SJCRH30 (cell line): ENCODE measurements at places on chromosomes 7 and 10. TPM values are rescaled to one million over a fixed set of nuclear protein-coding genes. Genes with fewer than 3 reads are reported as not detected.

GRCh38 chr7:140688341-140688740 is 8.2 kb upstream of the NDUFB2 start:
- peaks cover 9% of the 10 kb centered on the region for H3K4me1 ChIP-seq
- H3K27me3 ChIP-seq, result no peaks in the 10 kb centered on the region
- no peaks in the 10 kb centered on the region for H3K36me3 ChIP-seq
- no peak for DNase-seq
- no peak overlapping the region for H3K4me3 ChIP-seq
- H3K27ac ChIP-seq, result no peak overlapping the region

DNA sequence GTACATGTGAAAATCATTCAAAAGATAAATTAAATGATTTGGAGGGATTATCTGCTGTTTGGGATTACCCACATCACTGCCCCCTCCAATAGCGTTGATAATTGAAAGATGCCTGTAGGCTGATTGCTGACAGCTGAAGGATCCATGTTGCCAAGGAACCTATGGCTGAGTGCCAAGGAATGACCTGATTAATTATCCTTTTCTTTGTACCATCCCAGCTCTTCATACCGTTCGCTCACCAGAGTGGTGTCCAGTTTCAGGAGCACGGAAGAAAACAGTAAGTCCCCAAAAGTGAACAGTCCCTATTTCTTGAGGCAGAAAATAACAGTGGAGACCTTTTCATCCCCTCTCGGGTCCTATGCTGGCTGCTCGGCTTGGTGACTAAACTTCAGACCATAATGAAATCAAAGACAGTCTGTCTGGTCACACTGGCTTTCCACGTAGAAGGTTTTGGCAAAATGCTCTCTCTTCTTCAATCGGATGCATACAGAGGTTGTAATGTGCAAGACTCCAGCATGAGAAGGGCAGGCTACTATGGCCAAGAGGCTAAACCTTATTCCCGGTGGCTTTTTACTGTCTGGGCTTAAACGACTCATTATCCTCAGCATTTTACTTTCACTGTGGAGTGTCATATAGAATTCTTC is 108.8 kb downstream of the SPAG6 start:
- H3K27ac ChIP-seq, result peak overlapping the region; percentile 88
- peak; percentile 97 for DNase-seq

DNA sequence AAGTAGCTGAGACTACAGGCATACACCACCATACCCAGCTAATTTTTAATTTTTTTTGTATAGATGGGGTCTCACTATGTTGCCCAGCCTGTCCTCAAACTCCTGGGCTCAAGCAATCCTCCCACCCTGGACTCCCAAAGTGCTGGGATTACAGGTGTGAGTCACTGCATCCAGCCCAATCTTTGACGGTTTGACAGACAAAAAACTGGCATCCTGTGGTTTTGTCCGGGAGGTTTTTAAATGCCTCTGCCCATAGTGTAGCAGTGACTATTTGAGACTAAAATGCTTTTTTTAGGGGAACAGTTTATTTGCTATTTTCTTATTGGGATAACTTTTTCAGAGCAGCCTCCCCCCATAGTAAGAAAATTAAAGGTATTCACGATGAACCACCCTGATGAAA is 523.7 kb upstream of the GALNT17 start:
- H3K4me3 ChIP-seq, result no peak overlapping the region
- no peaks in the 10 kb centered on the region for H3K27me3 ChIP-seq
- no peaks in the 10 kb centered on the region for H3K36me3 ChIP-seq
- H3K27ac ChIP-seq, result no peak overlapping the region
- H3K4me1 ChIP-seq, result no peaks in the 10 kb centered on the region

- DNase-seq, result no peak
- no peaks in the 10 kb centered on the region for H3K27me3 ChIP-seq
- peaks cover 7% of the 10 kb centered on the region; the same call in 1 of the 2 replicates for H3K4me1 ChIP-seq
- H3K4me3 ChIP-seq, result no peak overlapping the region
- no peak overlapping the region for H3K27ac ChIP-seq
Measured at GRCh38 chr10:114486938-114487814, 82.9 kb upstream of the AFAP1L2 start.

DNA sequence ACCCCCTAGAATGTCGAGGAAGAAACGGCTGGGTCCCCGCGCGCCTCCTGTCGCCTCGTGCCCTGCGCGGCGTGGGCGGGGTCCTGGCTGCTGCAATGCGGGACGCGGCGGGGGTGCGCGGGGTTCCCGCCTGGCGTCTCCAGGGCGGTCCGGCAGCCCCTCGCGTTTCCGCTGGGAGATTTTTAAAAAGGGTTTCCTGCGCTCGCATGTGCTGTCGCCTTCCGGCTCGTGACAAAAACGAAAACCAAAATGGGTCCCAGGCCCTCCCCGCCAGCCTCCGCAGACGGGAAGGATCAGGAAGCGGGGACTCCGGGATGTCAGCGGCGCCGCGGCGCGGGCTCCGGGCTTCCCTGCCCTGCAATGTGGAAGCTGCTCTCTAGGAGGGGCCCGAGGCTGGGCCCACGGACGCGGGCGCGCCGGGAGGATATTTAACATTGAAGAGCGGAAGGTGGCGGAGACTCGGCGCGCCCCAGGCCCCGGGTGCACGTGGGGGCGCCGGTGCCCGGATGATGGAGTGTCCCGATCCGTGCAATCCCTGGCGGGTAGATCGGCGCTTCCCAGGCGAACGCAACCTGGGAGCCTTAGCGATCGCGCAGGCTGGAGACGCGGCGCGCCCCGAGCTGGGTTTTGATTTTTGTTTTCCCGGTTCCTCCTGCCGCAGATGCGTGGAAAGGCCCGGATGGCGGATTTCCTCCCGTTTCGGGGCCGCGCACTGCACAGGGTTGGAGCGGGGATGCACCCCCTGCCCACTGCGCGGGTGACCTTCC is 1.0 kb downstream of the PFKP start:
- H3K4me1 ChIP-seq, result no peaks in the 10 kb centered on the region
- H3K27ac ChIP-seq, result peak overlapping the region; percentile 64

GRCh38 chr10:74871595-74872382 is 45.4 kb downstream of the KAT6B start:
- H3K4me3 ChIP-seq, result no peak overlapping the region
- no peak overlapping the region for H3K27ac ChIP-seq
- DNase-seq, result no peak
- 0 out of 2 replicates have a peak, but pooled peaks cover 3% of the 10 kb centered on the region for H3K4me1 ChIP-seq
- H3K36me3 ChIP-seq, result no peaks in the 10 kb centered on the region

TMEM270 gene
- not detected in 2 replicates for total RNA-seq

- peaks cover 4% of the 10 kb centered on the region; the same call in 1 of the 2 replicates for H3K27me3 ChIP-seq
- DNase-seq, result peak; percentile 58
- no peaks in the 10 kb centered on the region for H3K36me3 ChIP-seq
- H3K27ac ChIP-seq, result no peak overlapping the region
- H3K4me3 ChIP-seq, result peak overlapping the region; percentile 58
Measured at GRCh38 chr7:37833107-37833817, 15.1 kb upstream of the NME8 start.

DNA sequence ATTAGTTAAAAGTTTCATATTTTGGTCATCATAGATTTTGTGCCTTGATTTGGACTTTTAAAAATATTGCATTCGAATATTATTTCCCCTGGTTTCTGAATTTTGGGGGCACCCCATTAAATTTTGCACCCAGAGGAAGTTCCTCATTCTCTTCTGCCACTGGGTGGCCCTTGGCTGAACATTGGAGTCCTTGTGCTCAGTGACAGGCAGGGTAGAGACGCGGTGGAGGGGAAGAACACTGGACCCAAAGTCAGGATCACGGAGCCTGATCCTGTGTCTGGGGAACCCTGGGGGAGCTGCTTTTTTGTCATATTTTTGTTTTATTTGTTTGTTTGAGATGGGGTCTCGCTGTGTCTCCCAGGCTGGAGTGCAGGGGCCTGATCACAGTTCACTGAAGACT is 74.7 kb downstream of the MKI67 start:
- H3K27me3 ChIP-seq, result no peaks in the 10 kb centered on the region
- no peaks in the 10 kb centered on the region for H3K4me1 ChIP-seq
- no peaks in the 10 kb centered on the region for H3K36me3 ChIP-seq
- H3K27ac ChIP-seq, result no peak overlapping the region
- no peak overlapping the region for H3K4me3 ChIP-seq

DNA sequence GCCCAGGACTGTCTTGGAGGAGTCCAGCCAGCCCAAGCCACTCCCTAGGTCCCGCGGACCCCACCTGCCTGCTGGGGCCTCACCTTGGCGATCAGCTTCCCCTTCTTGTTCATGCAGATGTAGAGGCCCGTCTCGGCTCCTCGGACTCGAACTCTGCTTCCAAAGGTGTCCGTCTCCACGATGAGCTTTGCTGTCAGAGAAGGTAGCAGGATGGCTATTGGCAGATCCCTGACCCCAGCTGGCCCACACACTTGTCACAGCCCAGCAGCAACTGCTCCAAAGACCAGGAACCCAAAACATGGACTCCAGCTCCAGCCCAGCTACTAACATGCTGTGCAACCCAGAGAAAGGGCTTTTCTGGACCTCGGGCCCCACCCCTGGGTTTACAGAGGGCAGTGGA is 4.5 kb downstream of the FGF8 start:
- no peak for DNase-seq
- H3K4me3 ChIP-seq, result peak overlapping the region; percentile 2; the same call in 1 of the 2 replicates
- H3K36me3 ChIP-seq, result peaks cover 42% of the 10 kb centered on the region
- peaks cover 70% of the 10 kb centered on the region for H3K4me1 ChIP-seq
- peak overlapping the region; percentile 100 for H3K27ac ChIP-seq
- no peaks in the 10 kb centered on the region for H3K27me3 ChIP-seq

- no peak overlapping the region for H3K27ac ChIP-seq
- DNase-seq, result peak; percentile 47
- no peaks in the 10 kb centered on the region for H3K27me3 ChIP-seq
- H3K4me1 ChIP-seq, result no peaks in the 10 kb centered on the region
Measured at GRCh38 chr10:128018236-128018635, 108.0 kb downstream of the MKI67 start.

CABCOCO1 gene
- not detected in 2 replicates for total RNA-seq

JCAD gene
- 0.05 and 0.08 TPM in 2 replicates for total RNA-seq

TMEM273 gene
- 2.1 and 2.5 TPM in 2 replicates for total RNA-seq

DNA sequence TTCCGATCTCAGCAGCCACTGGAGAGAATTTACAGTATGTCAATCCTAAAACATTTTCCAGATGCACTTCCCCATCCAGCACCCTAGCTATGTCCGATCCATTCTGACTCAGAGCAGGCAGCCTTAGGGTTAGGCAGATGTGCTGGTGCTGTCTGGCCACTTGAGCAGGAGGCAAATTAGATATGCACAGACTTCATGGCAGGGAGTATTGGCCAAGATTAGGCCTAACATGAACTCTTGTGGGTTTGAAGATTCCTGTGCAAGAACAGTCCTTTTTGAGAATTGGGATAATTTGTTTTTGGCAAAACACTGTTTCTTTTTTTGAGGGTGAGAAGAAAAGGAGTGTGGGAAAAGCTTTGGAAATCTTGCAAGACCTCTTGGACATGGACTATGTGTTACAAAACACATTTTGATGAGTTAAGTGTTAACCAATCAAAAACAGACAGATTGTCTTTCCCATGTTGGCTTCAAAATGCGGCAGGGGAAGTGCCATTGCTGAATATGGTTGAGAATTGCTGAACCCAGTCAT is 218.6 kb upstream of the INHBA start:
- H3K36me3 ChIP-seq, result no peaks in the 10 kb centered on the region
- no peak overlapping the region for H3K27ac ChIP-seq
- H3K4me3 ChIP-seq, result no peak overlapping the region
- no peak for DNase-seq
- H3K27me3 ChIP-seq, result 0 out of 2 replicates have a peak, but pooled peaks cover 3% of the 10 kb centered on the region
- H3K4me1 ChIP-seq, result peaks cover 5% of the 10 kb centered on the region

- no peaks in the 10 kb centered on the region for H3K27me3 ChIP-seq
- no peak overlapping the region for H3K4me3 ChIP-seq
- DNase-seq, result no peak
- H3K4me1 ChIP-seq, result no peaks in the 10 kb centered on the region
Measured at GRCh38 chr7:123060446-123060845, 64.9 kb upstream of the TAS2R16 start.

TECPR1 gene
- total RNA-seq, result 12.9 and 14.5 TPM in 2 replicates

DNA sequence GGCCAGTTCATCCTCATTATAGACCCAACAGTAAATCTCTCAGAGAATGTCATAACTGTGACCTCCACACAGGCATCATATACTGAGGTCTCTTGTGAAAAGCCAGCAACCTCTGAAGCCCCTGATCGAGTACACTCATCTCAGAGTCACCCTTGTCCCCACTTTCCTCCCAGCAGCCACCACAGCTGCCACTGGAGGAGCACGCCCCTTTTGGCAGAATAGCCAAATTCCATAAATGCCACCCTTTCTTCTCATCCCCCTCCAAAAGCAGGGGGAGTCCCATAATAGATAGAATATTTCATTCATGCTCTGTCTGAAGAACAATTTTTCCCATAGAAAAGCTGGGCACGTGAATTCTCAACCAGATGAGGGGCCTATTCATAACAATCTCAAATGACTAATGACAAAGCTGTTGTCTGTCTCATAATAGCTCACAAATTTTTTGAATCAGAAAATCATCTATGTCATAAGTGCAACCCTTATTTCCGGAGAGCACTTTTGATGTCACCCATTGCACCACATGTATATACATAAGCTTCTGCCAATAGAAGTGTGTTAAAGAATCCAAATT is 47.4 kb downstream of the SGMS1 start:
- DNase-seq, result peak; percentile 32
- H3K4me1 ChIP-seq, result peaks cover 35% of the 10 kb centered on the region
- peak overlapping the region; percentile 90 for H3K27ac ChIP-seq
- no peak overlapping the region for H3K4me3 ChIP-seq
- no peaks in the 10 kb centered on the region for H3K36me3 ChIP-seq

- H3K27me3 ChIP-seq, result no peaks in the 10 kb centered on the region
- H3K4me1 ChIP-seq, result no peaks in the 10 kb centered on the region
- no peak within 1 kb of the TSS for H3K4me3 ChIP-seq
- no peak for DNase-seq
- no peak within 1 kb of the TSS for H3K27ac ChIP-seq
Measured at GRCh38 chr10:48996-49395, at the start of gene TUBB8. Gene TUBB8 (minus strand): TSS chr10:49296. CDS start chr10:49238, 58 bp downstream.

SNCG gene
- 38.1 and 55.5 TPM in 2 replicates for total RNA-seq

DNA sequence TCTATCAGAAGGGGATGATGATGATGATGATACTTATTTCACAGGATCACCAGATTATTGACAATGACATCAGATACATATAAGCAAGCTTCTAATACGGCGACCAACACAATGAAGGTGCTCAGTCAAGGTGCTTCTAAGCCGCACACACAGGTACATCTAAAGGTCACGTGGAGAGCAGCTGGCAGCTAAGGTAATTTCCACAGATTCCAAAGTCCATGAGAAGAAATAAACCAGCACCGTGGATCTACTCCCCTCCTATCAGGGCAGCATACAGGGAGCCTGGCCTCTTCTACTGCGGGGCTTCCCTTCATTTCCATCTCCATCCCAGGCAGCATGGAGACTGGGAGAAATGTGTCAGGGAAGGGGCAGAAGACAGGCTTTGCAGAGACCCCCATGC is 37.5 kb downstream of the DENND11 start:
- H3K36me3 ChIP-seq, result no peaks in the 10 kb centered on the region
- H3K4me1 ChIP-seq, result no peaks in the 10 kb centered on the region
- H3K4me3 ChIP-seq, result no peak overlapping the region
- DNase-seq, result no peak

DNA sequence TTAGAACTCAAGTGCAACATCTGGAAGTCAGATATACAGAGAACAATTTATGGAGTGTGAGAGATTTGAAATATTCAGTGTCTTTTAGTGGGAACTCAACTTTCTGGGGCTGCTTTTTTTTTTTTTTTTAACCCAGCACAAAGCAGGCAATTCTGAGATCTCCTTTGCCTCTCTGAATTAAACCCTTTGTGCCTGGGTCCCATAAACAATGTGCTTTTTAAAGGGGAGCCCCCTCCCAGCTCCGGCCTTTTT is 146.8 kb downstream of the CELF2 start:
- peaks cover 24% of the 10 kb centered on the region for H3K36me3 ChIP-seq
- DNase-seq, result no peak
- H3K27ac ChIP-seq, result no peak overlapping the region
- no peaks in the 10 kb centered on the region for H3K27me3 ChIP-seq
- no peaks in the 10 kb centered on the region for H3K4me1 ChIP-seq
- H3K4me3 ChIP-seq, result no peak overlapping the region

EFCAB10 gene
- total RNA-seq, result 0.06 TPM in 1 of 2 replicates, not detected in the other
